ENCODE measurements at places on chromosomes 7 and 10. TPM values are rescaled to one million over a fixed set of nuclear protein-coding genes. Genes with fewer than 3 reads are reported as not detected.
A peak's percentile ranks its signal among the peaks of the same experiment; 100 is the strongest.

- no peak for DNase-seq
Measured at GRCh38 chr7:44105832-44106231, 1.7 kb downstream of the AEBP1 start.

DNA sequence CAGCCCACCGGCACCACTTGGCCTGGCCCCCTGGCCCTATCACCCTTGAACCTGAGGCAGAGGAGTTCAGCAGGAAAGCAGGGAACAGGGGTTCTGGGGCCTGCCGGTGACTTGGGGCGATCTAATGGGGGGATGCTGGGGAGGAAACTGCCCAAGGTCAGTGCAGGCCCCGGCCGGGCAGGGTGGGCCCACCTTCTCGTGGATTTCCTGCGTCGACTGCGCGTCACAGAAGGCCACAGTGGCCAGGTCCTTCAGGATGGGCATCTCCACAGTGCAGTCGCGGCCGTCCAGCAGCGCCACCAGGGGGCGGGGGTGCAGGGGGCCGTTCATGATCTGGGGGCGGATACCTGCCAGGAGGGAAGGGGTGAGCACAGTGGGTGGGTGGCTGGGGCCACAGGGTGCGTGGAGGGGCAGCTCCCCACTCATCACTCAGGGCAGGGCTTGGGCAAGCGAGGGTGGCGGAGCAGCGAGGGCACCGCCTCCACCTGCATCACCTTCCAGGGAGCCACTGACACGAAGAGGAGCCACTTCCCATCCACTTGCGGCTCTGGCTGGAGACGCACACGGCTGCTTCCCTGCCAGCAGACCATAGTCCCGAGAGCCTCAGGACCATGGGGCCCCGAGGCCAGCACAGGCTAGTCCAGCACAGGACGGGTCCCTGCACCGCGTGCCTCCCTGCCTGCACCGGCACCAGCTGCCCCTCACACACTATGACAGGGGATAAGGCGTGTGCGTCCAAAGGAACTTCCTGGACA is 61.4 kb downstream of the ZRANB1 start:
- DNase-seq = peak; percentile 7

- no peak for DNase-seq
Measured at GRCh38 chr7:64558323-64558705, 4.6 kb downstream of the ZNF680 start.

GRCh38 chr10:78685466-78686103 is 383.2 kb upstream of the ZMIZ1 start:
- DNase-seq = no peak

GRCh38 chr7:106114716-106115383 is 2.7 kb upstream of the SYPL1 start:
- peak; percentile 55 for DNase-seq

DNA sequence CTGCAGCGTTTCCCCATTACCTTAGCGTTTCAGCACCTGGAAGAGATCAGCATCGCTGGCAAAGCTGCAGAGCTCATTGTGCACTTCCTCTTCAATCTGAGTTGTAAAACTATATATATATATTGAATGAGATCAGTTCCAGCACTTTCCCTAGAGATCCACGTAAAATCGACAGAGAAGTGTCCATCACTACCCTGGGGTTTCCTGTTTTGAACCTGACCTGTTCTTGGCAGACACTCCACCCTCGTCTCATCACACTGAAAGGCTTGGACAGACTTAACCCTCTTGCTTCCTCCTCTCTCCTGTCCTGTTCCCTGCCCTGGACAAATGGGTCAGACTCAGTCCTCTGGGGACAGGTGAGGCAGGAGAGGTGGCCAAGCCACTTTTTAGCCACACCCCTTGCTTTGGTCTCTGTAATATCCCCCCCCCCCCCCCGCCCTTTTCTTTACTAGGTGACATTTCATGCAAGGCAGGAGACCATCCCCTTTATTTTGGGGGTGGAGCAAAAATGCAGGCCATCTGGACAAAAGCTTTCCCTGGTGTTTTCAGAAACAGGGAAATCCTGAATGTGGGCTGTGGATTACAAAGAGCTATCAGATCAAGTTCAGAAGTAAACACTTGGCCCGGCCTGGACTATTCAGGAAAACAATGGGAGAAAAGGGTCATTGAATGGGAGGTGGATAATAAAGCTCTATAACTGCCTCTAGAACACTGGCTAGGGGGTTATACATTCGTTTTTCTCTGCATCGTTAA is 83.7 kb upstream of the KDM7A start:
- no peak for DNase-seq

- no peak for DNase-seq
Measured at GRCh38 chr7:5567790-5568189, 144.2 kb upstream of the TNRC18 start.

- DNase-seq = no peak
Measured at GRCh38 chr7:70574970-70575799, 556.8 kb upstream of the GALNT17 start.

Gene OR6B1
- total RNA-seq = not detected

DNA sequence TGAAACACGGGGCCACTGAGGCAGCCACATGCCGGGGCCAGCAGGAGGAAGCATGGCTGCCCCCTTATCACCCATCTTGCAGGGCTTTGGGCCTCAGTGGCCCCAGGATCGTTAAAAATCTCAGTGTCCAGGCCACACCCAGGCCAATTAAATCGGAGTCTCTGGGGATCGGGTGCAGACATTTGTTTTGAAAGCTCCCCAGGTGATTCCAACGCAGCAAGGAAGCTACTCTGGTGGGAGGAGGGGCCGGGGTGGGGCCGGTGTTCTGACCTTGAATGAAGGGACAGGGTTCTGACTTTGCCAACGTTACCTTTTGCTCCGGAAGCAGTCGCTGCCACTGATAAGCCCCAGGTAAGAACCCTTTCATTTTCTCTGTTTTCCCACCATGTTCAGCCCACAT is 412.3 kb upstream of the FOXK1 start:
- no peak for DNase-seq

Gene HMX3
- total RNA-seq = 0.24 TPM

GRCh38 chr10:122363311-122363710 is 11.2 kb upstream of the PLEKHA1 start:
- no peak for DNase-seq

DNA sequence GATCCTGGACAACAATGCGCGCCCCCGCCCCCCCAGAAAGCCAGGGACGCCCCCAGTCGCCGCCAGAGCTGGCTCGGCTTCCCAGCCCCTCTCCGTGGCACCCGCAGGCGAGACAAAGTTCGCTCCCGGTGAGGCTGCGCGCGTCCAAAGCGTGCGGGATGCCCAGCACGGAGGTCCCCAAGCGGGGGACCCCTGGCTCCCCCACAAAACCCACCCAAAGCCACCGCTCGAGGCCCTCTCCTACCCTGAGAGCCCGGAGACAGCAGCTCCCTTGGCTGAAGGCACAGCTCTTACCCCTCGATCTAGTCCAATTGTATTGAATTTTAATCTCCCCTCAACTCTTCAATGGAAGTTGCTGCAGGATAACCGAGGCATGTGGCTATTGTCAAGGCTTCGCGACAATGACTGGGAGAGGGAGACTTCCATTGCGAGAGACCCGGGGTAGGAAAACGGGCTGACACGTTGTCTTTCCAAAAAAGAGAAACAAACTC is 305.3 kb downstream of the PRPF18 start:
- DNase-seq = no peak

DNA sequence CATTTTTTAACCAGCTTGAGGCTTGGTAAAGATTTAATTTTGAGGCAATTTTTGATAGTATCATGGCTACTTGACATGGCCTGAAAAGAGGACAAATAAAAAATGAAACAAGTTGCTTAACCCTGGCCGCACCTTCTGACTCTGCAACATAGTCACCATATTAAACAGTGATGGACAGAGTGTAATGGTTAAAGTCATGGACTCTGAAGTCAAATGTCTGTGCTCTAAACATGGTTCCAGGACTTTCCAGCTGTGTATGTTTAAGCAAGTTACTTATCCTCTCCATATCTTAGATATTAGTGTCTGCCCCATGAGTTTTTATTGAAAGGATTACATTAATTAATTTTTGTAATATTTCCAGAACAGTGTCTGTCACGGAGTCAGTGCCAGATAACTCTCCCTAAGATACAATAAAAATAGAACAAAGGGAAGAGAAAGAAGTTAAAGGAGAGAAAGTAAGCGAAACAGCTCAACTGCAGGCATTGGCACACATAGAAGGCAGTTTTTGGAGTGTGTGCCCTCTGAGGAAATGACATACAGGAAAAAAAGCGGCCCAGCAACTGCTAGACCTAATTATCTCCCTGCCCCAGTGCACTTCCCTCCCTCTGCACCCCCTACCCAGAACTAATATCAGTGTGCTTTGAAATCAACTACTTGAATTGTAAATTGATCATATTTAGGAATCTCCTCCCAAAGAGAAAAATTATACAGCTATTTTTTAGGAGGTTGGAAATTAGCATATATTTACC is 65.3 kb downstream of the MACC1 start:
- no peak for DNase-seq

- no peak for DNase-seq
Measured at GRCh38 chr7:102063690-102064180, 222.9 kb upstream of the SH2B2 start.

- peak; percentile 50 for DNase-seq
Measured at GRCh38 chr7:32506266-32507054, 11.2 kb downstream of the AVL9 start.

GRCh38 chr7:4854916-4855315 is 6.9 kb downstream of the PAPOLB start:
- DNase-seq = no peak

Gene PAX4
- not detected for total RNA-seq

GRCh38 chr7:151699147-151699927 is 177.6 kb downstream of the PRKAG2 start:
- DNase-seq = no peak

- no peak for DNase-seq
Measured at GRCh38 chr7:2040201-2040892, 192.4 kb downstream of the MAD1L1 start.

GRCh38 chr7:29352041-29352440 is 157.5 kb downstream of the CHN2 start:
- DNase-seq = no peak

DNA sequence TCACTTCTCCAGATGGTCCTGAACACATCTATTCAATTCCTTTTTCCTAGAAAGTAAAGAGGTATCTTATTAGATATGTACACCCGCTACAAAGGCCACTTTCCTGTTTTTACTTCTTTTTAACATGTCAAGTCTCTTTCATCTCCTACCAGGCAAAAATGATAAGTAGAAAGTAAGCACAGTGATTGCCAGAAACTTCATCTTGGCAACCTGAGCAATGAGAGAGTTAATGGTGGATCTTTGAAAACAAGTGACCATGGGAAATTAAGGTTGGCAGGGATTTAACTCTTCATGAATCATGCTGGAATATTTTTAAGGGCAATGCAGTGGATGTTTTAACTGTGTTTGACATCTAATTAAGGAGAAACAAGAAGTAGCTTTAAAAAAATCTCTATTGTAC is 2.7 kb downstream of the SEMA3A start:
- DNase-seq = no peak

Gene PRR15
- not detected for total RNA-seq

- peak; percentile 78 for DNase-seq
Measured at GRCh38 chr10:11237571-11237970, 219.9 kb downstream of the CELF2 start.

- DNase-seq = no peak
Measured at GRCh38 chr7:82164813-82165212, 278.8 kb downstream of the CACNA2D1 start.

DNA sequence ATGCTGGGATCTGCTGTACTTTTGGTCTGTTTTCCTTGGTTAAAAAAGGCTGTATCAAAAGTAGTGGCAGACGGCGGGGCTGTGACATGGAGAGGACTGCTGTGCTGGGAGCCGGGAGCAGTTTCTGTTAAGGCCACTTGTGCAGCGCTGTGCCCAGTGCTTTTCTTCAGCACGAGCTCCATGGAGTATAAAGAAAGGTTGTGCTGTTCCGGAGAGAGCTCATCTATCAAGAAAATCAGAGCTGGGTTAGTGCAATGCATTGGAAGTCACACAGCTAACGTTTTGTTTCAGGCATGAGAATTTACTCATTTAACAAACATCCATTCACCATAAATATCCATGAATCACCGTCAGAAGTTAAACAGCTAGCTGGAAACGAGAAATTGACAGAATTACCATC is 62.0 kb downstream of the KIAA1549 start:
- no peak for DNase-seq

Gene ANKRD61
- 0.33 TPM for total RNA-seq

DNA sequence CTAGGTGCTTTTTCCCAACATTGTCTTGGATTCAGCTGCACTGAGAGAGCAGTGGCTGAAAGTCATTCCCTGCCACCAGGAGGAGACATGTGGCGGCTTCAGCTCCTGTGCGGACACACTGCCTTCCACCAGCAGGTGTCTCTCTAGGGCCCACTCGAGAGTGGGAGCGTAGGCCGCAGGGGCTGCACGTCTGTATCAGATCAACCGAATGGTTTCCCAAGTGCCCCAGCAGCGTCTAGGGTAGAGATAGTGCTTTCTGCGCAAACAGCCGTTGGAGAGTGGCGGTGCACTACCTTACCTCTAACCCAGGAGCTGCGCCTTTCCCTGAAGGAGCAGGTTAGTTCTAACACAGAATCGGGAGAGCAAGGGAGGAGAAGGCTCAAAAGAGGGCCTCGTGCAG is 31.7 kb downstream of the PAPOLB start:
- DNase-seq = peak; percentile 72

Gene HACD1
- 3.3 TPM for total RNA-seq

GRCh38 chr7:126041472-126041871 is 1111.8 kb upstream of the POT1 start:
- DNase-seq = no peak

GRCh38 chr10:133438711-133439273 is 14.4 kb upstream of the SPRN start:
- no peak for DNase-seq

Gene IMMP2L
- total RNA-seq = 14.4 TPM

GRCh38 chr7:104984585-104985258 is 29.3 kb upstream of the KMT2E start:
- DNase-seq = no peak

Gene CPA2
- total RNA-seq = 0.14 TPM

GRCh38 chr7:91941450-91941849 is 788 bp downstream of the AKAP9 start:
- peak; percentile 53 for DNase-seq

GRCh38 chr7:150443793-150444540 is 6.5 kb upstream of the GIMAP8 start:
- DNase-seq = no peak

- DNase-seq = no peak
Measured at GRCh38 chr7:40298421-40298820, 163.6 kb downstream of the SUGCT start.

Measured in activated CD4-positive, alpha-beta memory T cell treated with anti-CD3 and anti-CD28 coated beads for 36 hours (primary cell).